ENCODE measurements at places on chromosomes 7 and 10. TPM values are rescaled to one million over a fixed set of nuclear protein-coding genes. Genes with fewer than 3 reads are reported as not detected.

The SEPTIN7 gene
- polyA plus RNA-seq = 509 TPM

GRCh38 chr10:11603741-11604140 is 7.7 kb downstream of the USP6NL start:
- no peak for DNase-seq

The CNNM1 gene
- polyA plus RNA-seq = 1.7 TPM

DNA sequence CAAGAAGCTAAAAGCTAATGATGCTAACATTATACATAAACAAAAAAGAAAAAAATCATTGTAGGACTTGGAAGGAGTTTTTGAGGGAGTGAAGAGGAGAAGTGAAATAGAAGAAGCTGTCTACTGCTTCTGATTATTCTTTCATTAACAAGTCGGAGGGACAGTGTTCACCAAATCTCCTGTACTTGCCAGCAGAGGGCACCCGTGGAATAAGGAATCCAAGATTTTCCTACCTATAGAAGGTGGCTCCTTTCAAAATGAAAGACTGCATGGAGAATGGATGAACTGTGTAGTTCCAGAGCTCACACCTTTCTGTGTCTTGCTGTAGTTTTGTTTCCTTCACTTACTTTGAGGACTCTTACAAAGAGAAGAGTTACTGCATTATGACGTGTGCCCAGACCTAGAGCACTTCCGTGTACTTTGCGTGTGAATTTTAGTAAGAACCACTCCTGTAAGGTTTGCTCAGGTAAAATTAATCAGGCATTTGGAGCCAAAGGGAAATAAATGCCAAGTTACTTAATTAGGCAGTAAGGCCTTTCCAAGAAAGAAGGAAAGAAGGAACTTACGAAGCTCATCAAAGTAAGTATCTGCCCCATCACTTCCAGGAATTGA is 145.1 kb downstream of the SEMA3D start:
- DNase-seq = peak; percentile 61

The BMI1 gene
- 93.1 TPM for polyA plus RNA-seq

The COL13A1 gene
- 24.8 TPM for polyA plus RNA-seq

The SUN3 gene
- 0.29 TPM for polyA plus RNA-seq

DNA sequence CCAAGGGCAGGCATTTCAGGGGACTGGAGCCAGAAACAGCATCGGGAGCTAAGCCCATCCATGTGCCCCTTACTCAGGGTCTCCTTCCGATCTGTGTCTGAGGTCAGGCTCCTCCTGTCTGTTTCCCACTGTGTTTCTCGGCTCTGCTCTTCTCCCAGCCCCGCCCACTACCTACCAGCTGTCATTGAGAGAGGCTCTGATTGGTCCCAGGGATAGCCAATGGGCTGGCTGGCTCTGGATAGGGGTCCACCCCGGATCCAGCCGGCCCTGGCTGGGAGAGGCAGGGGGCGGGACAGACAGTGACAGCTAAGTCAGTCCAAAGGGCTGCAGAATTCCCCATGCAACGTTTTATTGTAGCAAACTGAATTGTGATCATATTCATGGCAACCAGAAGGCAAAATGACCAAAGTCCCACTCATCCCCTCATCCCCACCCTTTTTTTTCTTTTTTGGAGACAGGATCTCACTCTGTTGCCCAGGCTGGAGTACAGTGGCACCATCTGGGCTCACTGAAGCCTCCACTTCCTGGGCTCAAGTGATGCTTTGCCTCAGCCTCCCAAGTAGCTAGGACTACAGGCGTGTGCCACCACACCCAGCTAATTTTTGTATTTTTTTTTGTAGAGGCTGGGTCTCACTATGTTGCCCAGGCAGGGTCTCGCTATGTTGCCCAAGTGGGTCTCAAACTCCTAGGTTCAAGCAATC is 76.3 kb downstream of the CLIP2 start:
- DNase-seq = no peak

GRCh38 chr10:78194050-78194449 is 160.4 kb downstream of the RPS24 start:
- no peak for DNase-seq

- no peak for DNase-seq
Measured at GRCh38 chr7:43531700-43532099, 51.2 kb upstream of the STK17A start.

- no peak for DNase-seq
Measured at GRCh38 chr7:109295158-109295557, 725.5 kb downstream of the DNAJB9 start.

- DNase-seq = no peak
Measured at GRCh38 chr10:113965077-113965476, 78.6 kb upstream of the ADRB1 start.

The KCP gene
- polyA plus RNA-seq = 17.8 TPM

The ADRA2A gene
- polyA plus RNA-seq = 3.4 TPM

All from right renal pelvis (tissue), 4 donors.